Endodermal cell (in vitro differentiated cells): ENCODE measurements at places on chromosomes 2 and 18.

DNA sequence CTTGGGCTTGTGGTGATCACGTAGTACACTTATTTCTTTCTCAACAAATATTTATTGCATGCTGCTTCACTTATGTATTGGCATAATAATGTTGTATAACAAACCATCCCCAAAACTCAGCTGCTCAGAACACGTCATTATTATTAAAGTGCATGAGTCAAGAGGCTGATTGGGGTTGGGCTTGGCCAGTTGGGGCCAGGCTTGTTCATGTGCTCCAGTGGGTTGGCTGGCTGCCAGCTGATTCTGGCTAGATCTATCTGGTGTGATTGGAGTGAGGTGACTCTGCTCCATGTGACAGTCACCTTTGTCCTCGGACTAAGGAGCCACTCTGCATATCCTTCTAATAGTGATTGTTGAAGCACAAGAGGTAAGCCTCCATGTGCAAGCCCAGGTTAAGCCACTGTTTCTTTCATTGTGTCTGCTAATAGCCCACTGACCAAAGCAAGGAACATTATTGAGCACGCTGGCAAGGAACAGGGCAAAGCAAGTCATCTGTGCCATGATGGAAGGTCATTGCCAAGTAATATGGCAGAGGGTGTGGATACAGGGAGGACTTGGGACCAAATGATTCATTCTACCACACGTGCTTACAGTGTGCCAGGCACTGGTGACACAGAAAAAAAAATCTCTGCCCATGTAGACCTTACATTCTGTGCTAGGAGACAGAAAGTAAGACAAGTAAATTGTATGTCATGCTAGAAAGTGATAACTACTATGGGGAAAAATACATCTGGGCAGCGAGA is 63.3 kb upstream of the TMEM182 start:
- DNase-seq, result no peak

DNA sequence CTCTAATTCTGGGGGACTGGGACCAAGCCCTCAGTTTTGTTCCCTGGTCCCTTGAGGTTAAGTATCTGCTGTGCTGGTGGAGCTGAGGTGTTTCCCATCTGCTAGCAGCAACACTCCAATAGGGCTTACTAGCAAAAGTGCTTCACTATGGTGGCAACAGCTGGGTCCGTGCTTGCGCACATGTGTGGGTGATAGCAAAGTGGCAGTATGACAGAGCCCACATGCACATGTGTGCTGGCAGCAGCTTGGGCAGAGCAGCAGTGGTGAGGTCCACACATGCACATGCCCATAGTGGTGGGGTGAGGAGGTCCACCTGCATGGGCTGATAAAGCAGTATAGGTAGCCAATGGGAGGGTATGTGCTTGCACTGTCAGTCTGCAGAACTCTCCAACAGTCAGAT is 1723.7 kb downstream of the SUCLG1 start:
- DNase-seq, result no peak

- DNase-seq, result no peak
Measured at GRCh38 chr2:202721621-202722020, 86.9 kb downstream of the FAM117B start.

- DNase-seq, result no peak
Measured at GRCh38 chr2:98472132-98472650, 27.5 kb downstream of the INPP4A start.

DNA sequence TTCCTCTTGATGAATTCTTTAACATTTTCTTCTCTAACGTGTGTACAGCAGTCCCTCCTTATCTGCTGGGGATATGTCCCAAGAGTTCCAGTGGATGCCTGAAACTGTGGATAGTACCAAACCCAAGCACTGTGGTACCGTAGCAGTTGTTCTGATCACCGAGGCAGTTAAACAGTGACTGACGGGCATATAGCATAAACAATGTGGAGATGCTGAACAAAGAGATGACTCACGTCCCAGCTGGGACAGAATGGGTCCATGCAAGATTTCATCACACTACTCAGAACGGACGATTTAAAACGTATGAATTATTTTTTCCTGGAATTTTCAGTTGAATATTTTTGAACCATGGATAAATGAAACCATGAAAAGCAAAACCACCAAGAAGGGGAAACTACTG is 54.5 kb upstream of the SPAG16 start:
- DNase-seq, result no peak

GRCh38 chr18:76932026-76932819 is 109.9 kb downstream of the ZNF236 start:
- DNase-seq, result no peak

DNA sequence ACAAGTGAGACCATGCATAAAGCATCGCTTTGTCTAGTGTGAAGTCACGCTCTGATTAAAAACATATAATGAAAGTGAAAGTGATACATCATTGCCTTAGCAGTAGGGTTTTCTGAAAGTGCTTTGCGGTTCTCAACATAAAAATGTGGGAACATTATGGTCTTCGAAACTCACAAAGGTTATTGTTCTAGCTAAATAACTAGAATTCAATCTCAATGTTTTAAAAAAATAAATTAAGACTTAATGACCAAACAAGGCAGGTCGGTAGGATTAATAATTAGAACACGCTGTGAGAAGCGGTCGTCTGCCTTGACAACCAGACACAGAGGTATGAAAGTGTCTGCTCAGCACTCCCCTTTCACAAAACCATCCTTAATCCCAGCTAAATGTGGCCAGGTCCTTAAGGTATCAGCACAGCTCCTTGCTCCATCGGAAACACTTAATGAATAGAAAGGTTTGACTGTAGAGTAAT is 42.2 kb downstream of the KLHL14 start:
- no peak for DNase-seq

DNA sequence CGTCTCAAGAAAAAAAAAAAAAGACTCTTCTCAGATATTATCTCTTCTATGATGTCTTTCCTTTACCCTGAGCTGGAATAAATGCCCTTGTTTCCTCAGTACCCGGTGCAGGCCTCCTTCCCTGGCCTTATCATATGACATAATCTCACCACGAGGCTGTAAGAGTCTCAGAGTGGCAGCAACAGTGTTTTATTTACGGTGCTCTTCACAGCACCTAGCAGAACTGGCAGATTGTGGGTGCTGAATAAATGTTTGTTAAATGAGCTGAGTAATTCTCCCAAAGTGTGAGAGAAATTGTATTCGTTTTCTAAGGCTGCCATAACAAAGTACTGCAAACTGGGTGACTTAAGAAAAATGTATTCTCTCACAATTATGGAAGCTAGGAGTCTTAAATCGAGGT is 82.8 kb upstream of the CD28 start:
- no peak for DNase-seq

DNA sequence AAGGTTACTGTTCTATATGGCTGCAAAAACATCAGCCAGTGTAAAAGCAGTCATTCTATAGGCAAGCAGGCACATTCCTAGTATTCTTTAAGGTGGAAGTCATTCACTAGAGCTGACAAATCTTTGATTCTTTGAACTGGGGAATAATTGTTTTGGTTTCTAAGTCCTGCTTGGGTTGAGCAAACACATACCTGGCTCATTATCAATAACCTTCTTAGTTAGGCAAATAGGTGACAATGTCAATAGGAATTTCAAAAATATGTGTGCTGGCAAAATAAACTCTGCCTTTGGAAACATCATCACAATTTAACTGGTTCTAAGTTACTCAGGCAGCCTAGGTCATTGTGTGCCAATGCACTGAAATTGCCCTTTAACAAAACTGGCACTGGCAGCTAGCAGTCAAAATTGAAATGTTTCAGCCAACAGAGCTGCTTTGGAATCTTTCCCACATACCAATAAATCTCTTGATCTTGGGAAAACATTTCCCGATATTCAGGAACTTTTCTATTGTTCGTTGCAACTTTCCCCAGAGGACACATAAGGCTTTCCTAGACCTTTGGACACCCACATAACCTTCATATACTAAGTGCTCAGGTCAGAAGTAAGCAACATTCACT is 402.0 kb upstream of the MMADHC start:
- DNase-seq, result no peak
